ENCODE measurements at places on chromosomes 5 and 9.

GRCh38 chr5:173645890-173646574, 29.6 kb upstream of the BOD1 start:
- no peak for DNase-seq

DNA sequence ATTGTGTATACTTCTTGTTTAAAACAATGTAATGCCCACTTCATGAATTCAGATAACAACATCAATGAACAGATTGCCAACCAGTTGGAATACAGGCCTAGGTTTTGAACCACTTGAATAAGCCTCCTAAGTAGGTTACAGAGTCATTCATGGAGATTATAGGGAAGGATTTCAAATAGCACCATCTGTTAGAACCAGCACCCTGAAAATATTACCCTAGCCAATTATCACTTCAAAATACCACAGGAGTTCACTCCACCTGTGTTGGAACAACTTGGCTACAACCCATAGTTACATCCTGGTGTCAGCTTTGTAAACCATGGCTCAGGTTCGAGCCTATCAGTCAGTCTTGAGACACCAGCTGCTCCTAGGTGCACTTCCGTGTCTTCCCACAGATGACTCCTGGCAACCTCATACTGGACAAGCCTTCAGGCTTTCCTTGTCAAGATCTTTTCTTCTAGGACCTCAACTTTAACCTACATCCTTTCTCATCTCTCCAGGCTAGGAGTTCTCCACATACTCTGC, 350.0 kb downstream of the DEPDC1B start:
- DNase-seq: no peak

DNA sequence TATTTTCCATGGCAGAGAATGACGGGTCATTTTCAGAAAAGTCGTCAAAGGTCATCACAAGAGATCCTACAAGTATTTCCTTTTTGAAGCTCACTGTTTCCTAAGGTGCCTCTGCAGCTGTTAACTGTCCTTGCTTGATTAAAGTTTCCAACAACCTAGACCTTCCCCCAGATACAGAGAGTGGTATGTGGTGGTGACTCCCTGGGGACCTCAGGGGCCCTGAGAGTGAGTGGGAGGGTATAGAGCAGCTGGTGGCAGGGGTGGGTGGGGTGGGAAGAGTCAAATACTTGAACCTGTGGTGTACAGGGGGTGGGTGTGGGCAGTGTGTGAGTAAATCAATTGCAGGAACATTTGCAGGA, 1.6 kb upstream of the CD72 start:
- no peak for DNase-seq

DNA sequence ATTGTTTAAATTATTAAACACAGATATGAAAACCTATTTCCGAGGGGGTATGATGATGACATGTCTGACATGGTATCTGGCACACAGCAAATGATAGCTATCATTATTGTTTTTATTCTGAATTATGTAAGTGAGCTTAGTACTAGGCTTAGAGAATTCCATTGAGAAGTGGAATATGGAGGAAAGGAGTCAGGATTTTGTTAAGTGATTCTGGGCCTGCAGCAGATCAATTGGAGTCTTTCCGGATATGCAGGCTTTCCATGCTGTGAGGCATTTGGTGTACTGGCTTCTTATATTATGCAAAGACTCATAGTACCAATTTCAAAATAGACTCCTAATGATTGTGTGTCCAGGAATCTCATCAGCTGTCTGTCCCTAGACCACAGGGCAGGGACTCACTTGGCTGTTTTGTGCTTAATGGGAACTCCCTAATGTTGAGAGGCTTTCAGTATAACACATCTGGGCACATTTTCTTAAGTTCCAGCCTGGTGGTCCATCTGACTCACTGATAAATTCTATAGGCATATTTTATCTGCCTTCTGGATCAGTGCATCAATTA, 180.0 kb upstream of the KLF9 start:
- no peak for DNase-seq

DNA sequence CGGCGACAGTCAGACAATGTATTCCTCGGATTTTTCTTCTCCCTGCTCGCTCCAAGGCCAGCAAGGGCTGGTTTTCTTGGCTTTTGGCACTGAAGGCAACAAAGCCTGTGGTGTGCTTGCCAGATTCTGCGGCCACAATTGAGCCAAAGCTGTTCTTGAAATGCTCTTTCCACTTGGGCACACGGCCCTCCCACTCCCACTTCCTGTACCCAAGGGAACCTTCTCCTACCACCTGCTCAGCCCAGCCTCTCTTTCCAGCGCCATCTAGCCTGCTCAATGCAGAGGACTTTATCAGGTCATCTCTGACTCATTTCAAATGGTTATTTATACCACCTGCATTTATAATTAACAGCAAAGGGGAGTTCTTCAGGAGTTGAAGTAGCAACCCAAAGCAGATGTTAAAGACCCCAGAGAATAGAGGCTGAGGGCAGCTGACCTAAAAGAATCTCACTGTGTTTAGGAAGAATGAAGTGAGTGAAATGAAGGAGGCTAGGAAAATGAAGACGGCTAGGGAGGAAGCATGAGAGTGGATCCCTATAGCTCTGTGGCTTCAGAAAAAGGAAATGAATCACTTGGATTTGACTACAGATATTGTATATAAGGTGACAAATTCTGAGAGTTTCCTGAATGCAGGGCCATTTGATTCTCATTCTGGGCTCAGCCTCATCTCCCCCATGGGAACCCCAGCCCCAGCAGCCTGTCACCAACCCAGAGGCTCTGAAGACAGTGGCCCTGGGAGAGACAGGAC, 439.0 kb downstream of the ENC1 start:
- DNase-seq: no peak

DNA sequence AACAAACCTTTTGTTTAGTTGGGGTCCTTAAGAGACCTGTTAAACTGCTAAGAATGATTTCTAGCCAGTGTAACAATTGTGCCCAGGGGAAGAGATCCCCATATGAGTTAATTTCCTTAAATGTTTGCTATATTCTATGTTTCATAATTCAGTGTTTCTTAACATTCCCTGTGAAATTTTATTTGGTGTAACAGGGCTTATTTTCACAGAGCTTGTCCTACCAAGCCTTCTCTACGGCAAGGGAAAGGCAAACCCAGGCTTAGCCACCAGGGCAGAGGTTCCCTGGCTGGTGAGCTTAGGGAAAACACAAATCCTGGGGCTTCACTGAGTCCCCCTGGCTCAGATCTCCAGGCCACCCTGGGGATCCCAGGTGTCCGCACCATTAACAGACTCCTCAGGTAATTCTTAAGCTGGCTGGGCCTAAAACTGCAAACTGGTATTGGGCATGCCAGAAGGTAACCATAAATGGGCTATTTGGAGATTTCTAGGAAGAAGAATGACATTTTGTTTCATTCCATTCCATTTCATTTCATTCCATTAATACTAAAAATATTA, 17.0 kb upstream of the LCP2 start:
- DNase-seq: no peak

GRCh38 chr5:142368529-142368928, 43.7 kb upstream of the SPRY4 start:
- no peak for DNase-seq

DNA sequence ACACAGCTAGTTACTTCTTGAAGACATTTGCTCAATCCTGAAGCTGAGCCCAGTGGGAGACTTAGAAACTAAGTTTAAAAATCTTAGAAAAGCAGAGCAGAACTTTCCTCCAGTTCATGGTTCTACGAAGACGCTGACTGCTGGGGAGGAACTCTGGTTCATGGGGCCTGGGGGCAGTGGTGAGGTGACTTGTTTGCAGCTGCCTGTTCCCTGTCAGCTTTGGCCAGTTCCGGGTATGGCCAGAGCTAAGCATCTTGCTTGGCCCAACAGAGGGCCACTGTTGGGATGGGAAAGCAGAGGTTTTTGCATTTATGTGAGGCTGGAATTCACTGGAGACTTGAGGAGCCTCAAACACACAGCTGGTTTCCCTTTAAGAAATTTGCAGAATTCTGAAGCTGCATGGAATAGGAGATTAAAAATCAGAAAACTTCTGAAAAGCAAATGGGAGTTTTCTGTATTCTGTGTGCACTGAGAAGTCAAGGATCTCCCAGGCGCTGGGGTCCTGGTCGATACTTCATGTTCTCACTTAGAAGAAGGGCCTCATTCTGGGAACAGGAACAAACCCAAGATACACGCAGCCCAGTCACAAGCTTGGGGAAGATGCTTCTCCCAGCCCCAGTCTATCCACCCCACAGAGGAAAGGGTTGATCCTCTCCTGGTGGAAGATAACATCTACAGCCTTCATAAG, 10.6 kb upstream of the HMHB1 start:
- DNase-seq: no peak

- no peak for DNase-seq
These were observed 56.9 kb upstream of the PLPP1 start for GRCh38 chr5:55591686-55592085.

DNA sequence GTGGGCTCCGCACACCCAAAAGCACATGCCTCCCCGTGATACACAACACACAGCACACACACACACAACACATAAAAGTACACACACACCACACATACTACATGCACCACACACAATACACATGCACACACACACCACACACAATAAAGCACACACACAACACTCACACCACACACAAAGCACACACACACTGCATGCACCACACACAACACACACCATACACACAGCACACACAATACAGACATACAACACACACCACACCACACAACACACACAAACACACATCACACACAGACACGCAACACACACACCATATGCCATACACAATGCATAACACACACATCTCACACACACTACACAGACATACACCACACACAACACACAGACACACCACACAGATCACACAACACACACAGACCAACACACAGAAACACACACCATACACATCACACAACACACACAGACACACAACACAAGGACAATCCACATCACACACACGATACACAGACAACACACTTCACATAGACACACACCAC, 3.4 kb upstream of the CCDC187 start:
- DNase-seq: no peak

DNA sequence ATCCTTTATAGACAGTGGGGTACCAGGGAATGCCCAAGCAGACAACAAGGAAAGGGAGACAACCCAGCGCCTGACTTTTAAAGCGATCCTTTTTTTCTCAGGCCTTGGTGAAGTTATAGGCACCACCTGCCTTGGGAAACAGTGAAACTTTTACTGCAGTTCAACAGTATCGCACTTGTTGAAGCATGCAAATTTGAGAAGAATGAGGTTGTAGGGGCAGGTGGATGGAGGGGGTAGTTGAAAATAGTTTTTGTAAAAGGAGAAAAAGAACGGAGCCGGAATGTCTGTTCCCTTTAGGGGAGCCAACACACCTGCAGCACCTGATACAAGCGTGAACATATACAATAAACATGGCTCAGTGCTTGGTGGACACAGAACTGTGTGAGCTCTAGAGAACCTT, 190.2 kb upstream of the NR3C1 start:
- no peak for DNase-seq

GRCh38 chr9:25935188-25935587, 256.9 kb upstream of the TUSC1 start:
- no peak for DNase-seq

- no peak for DNase-seq
These were observed 365.0 kb downstream of the DMRT2 start for GRCh38 chr9:1415146-1415545.

GRCh38 chr5:10876006-10876744, 115.1 kb upstream of the DAP start:
- DNase-seq: no peak

GRCh38 chr5:33400675-33401074, 40.1 kb upstream of the TARS1 start:
- no peak for DNase-seq

DNA sequence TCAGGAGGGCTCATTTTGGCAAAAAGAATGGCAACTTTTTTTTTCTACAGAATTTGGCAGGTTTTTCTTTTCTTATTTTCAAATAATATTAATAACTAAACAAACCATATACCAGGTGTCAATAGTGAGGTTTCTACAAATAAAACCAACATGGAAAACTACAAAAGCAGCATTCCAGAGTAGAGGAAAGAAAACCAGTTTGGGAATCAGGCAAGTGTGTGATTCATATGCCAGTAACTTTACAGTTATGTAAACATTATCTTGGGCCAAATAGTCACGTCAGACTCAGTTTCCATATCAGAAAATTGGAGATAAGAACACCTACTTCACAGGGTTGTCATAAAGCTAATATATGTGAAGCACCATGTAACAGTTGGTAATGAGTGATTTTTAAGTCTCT, 51.7 kb downstream of the FBXW11 start:
- no peak for DNase-seq

- DNase-seq: no peak
These were observed 5.6 kb downstream of the AP3S1 start for GRCh38 chr5:115847290-115847689.

- DNase-seq: no peak
These were observed 346.4 kb downstream of the BNC2 start for GRCh38 chr9:16524078-16524477.

DNA sequence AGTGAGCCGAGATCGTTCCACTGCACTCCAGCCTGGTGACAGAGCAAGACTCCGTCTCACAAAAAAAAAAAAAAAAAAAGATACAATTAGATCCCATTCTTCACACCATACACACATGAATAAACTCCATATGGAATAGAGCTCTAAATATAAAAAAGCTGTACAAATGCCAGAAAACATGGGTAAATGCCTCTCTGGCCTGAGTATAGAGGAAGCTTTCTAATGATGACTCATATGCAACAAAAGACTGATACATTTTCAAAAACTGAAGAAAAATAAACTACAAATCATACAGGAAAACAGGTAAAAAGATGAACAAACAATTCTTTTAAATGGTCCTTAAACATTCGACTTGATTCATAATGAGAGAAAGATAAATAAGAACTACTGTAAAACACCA, 8.6 kb downstream of the ZFP62 start:
- DNase-seq: no peak

DNA sequence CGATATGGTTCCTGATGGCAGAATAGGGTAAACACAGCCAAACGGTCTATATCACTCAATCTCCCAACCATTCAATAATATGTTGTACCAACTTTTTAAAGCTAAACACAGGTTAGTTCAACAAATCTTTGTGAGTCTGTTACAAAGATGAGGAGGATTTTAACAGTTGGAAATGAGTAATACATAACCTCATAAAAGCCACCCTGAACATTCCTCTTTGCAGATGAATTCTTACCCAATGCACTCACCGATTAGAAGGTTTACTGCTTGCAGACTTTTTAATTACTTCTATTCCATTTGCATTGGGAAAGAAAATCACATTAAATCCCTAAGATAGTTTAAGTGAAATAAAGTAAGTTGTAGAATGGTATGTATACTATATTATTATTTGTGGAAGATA, 23.3 kb upstream of the TRMT10B start:
- DNase-seq: no peak

GRCh38 chr9:84061613-84062193, 81.1 kb downstream of the RMI1 start:
- no peak for DNase-seq
